CD4-positive, alpha-beta T cell treated with Interleukin-10 for 1 hour (primary cell): ENCODE measurements at places on chromosomes 6 and 20.

- no peak for DNase-seq
Observed at GRCh38 chr6:3769610-3770009, 18.1 kb upstream of the PXDC1 start.

GRCh38 chr6:105850261-105851112, 235.6 kb upstream of the PRDM1 start:
- DNase-seq, result no peak

GRCh38 chr20:60483371-60483770, 525.1 kb downstream of the CDH26 start:
- DNase-seq, result no peak

DNA sequence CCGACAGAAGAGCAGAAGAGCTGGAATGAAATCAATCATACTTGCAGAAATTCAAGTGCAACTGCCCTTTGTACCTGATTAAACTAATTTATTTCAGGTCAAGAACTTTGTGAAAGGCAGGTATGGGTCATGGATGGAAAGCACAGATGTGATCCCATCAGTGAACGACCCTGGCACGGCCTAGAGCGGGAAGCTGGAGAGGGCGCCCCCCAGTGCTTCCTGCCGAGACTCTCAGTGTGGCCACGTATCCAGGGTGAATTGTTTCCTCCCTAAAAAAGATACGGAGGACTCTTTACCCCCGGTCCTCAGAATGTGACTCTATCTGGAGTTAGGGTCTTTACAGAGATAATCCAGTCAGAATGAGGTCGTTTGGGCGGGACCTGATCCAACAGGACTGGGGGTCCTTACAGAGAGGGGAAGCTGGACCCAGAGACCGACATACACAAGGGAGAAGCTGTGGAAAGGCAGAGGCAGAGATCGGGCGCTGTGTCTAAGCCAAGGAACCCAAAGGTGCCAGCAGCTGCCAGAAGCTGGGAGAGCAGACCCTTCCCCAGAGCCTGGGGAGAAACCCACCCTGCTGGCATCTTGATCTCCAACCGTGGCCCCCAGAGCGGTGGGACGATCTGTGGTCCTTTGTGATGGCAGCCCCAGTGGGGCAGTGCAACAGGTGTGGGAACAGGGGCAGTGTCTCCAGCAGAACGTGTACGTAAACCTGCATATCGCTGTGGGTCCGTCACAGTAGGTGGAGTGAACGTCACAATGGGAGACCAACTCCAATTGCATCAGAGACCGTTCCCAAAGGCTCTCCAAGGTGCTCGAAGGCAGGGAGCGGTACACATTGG, 91.9 kb downstream of the TAF4 start:
- DNase-seq, result no peak

GRCh38 chr20:41179961-41180360, 42.6 kb downstream of the PLCG1 start:
- no peak for DNase-seq

- DNase-seq, result no peak
Observed at GRCh38 chr20:32441638-32442037, 83.5 kb downstream of the ASXL1 start.

- peak; percentile 39 for DNase-seq
Observed at GRCh38 chr6:2793534-2794151, 28.4 kb downstream of the WRNIP1 start.

DNA sequence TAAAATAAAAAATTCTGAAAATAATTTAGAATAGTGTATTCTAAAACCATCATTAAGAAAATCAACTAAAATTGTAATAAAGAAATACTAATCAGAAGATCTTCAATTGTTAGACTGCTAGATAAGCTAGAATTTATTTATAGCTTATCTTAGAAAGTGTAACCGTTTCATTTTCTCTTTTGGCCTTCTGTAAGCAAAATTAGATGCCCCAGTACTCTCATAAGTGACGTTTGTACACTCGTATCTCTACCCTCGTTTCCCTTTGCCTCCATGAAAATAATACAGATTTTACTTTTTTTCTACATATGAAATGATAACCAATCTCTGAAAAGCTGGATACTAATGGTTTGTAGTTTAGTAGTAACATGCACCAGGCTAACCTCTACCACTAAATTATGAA, 19.8 kb downstream of the DSE start:
- no peak for DNase-seq

DNA sequence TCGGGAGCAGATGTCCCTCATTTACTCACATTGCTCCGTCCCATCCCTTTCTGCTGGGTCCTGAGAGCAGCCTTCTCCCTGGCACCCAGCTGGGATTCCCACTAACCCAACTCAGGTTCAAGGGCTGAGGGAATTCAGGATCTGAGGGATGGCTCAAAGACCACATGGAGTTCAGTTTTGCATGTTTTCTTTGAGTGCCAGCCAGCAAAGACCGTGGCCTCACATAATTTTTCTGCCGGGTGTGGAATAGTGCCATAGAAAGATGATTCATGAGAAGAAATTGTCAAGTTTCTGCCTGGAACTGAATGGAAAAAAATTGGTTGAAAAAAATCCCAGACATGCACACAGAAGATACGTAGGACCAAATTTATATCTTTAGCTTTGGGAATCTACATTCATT, 168.6 kb downstream of the CD83 start:
- no peak for DNase-seq

GRCh38 chr6:80528115-80528514, 421.6 kb downstream of the BCKDHB start:
- no peak for DNase-seq

GRCh38 chr6:1393641-1394283, 4.4 kb downstream of the FOXF2 start:
- no peak for DNase-seq

DNA sequence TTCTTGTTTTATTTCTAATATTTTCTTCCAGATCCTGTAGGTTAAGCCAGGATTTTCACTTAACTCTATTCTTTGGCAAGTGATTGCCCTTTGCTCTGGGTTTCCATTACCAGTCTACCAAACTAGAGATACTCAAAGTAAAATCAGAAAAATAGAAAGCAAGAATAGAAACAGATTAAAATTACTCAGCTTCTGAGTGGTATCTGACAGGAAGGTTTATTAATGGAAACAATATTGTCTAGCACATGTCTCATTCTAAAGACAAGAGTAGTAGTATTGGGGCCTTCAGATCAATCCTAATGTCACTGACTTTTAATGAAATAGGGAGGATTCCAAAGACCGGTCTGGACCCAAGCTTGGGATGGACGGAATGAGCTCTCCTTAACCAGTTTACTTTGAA, 72.3 kb downstream of the SIM1 start:
- DNase-seq, result no peak

DNA sequence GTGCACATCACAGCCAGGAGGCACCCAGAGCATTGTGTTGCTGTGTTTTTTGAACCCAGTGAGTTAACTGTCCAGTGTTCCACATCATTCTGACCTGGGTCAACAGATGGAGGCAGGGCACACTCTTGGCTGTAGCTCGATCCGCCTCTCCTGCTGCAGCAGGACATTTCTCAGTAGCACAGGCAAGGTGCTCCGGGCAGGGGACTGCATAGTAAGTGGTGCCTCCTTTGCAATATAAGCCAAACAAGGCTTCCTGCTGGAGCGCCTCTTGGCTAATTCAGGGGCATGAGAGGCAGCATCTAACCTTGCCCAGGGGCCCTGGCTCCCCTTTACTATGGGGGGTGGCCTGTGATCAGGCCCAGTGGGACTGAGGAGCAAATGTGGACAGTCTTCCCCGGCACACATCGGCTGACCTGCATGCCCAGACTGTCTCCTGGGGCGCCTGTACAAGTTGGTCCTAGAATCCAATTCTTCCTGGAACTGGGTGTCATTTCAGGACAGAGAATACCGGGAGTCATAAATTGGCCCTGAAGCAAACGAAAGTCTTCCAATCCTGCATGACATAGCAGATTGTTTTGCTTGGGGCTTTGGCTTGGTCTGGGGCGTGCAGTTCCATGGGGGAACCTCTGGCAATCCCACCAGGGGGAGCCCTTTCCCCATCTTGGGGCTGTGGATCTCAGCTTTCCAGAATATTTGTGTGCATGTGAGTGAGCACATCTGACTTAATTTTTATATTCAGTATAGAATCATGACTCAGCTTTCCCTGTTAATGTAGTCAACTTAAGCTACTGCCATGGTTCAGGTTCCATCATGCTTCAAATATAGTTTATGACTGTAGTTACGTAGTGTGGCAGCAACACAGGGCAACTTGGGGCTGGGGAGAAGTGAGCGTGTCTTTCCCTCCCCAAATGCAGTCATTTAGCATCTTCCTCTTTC, 56.0 kb upstream of the DDR1 start:
- DNase-seq, result peak; percentile 83

GRCh38 chr6:138246650-138247440, 28.6 kb upstream of the PBOV1 start:
- DNase-seq, result no peak
